SK-N-DZ (cell line): ENCODE measurements at places on chromosomes 16 and 17.

GRCh38 chr16:55933038-55933437, 57.9 kb upstream of the CES5A start:
- no peak for DNase-seq

- DNase-seq, result no peak
These were observed 74.7 kb downstream of the CDH13 start for GRCh38 chr16:82701442-82701955.

GRCh38 chr16:73179705-73180331, 131.9 kb upstream of the ZFHX3 start:
- DNase-seq, result no peak

DNA sequence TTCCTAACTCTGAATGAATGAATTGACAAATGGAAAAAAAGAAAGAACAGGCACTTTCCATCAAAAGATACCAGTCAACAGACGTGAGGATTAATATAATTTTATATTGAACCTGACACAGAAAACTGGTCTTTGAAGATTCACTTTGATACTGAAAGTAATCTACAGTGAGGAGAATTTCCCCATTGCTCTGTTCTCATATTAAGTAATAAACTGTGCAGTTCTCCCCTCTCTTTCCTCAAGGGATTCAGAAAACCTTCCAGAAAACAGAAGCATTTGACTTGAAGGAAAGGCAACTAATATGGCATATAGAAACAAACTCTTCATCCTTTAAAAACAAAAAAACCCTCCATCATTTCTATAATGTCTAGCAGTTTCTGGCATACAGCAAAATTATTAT, 2.2 kb downstream of the TEX2 start:
- no peak for DNase-seq

DNA sequence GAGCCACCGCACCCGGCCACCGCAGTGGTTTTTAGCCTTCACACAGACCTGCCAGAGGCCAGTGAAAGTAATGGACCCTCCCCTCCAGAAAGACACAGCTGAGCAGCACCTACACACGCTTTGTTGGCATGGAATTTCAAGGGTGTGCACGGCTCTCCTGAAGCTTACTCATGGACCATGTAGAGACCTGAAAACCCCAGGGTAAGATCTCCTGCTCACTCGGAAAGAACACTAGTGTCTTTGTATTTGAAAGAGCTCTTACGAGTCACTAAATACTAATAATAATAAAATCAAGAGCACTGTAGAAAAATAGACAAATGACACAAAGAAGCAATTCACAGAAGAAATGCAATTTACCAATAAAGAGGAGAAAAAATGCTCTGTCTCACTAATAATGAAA, 20.0 kb downstream of the SLC43A2 start:
- DNase-seq, result no peak

GRCh38 chr17:33777674-33778073, 477.4 kb upstream of the CCL2 start:
- no peak for DNase-seq

GRCh38 chr17:82200743-82201497, 11.7 kb downstream of the CCDC57 start:
- no peak for DNase-seq

DNA sequence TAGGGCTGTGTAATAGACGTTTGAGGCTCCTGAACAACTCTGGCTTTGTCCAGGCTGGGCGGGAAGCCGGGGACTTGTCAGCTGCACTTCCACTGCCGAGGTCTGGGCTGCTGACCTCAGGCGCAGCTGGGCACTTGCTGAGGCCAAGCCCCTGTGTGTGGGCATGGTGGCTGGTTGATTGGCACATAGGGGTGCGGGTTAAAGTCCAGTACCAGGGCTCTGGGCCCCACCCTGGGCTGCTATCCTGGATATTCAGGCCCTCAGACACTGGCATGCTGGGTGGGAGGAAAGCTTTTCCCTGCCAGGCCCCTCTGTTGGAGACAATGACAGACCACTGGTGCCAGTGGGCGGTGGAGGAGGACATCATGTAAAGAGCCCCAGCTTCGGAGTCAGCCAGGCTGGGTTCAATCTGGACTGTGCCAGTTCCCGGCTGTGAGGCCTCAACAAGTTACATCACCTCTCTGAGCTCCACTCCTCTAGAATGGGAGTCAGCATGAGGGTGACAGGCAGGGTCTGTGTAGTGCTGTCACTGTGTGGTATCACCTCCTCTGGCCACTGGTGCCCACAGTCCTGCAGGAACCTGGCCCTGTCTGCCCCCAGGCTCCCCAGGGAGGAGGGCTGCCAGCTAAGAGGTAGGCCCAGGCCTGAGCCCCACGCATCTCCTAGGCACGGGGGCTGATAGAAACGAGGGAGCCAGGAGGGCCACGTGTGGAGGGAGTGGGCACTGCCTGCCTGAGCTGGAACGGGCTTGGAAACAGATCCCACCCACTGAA, 42.5 kb downstream of the PSME3IP1 start:
- DNase-seq, result no peak
